ENCODE measurements at places on chromosomes 7 and 10.

DNA sequence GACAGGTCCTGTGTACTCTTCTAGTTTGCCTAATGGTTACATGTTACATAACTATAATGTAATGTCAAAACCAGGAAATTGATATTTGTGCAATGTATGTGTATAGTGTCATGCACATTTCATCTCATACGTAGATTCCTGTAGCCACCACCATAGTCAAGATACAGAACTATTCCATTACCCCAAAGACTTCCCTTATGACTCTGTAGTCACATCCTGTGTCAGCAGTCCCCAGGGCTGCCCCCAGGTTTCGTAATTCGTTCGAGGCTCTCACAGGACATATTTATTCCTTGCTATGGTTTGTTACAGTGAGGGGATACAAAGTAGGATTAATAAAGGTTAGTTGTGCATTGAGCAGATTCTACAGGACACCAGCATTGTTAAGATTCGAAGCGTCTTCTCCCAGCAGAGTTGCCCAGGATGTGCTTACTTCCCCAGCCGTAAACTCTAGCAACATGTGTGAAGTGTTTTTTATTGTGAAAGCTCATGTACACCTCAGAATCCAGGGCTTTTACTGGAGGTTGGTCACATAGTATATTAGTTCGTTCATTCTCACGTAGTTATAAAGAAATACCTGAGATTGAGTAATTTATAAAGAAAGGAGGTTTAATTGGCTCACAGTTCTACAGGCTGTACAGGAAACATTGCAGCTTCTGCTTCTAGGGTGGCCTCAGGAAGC lies 18.6 kb downstream of the RABGEF1 start:
- DNase-seq = no peak

DNA sequence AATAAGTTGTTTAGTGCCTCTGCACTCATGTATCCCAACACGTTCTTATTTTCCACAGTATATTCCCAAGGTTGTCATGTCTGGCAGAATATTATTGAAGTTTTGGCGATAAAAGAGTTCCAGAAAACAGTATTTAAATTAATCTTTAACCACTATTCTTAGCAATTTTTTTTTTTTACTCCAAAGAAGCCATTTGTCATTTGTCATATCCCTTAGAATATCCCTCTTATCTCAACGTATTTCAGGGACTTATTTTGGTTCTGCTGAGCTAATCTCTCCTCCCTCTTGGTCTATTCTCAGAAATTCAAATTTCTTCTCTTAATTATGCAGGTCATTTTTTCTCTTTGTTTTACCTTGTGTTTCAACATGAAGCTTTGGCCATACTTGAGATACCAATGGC lies 643.4 kb downstream of the ANKRD7 start:
- no peak for DNase-seq

GRCh38 chr10:15719899-15720634 lies at the start of gene ITGA8:
Gene ITGA8, minus strand, starts transcription at chr10:15719922. Its CDS starts 151 bp downstream, at chr10:15719771.
- DNase-seq = no peak

DNA sequence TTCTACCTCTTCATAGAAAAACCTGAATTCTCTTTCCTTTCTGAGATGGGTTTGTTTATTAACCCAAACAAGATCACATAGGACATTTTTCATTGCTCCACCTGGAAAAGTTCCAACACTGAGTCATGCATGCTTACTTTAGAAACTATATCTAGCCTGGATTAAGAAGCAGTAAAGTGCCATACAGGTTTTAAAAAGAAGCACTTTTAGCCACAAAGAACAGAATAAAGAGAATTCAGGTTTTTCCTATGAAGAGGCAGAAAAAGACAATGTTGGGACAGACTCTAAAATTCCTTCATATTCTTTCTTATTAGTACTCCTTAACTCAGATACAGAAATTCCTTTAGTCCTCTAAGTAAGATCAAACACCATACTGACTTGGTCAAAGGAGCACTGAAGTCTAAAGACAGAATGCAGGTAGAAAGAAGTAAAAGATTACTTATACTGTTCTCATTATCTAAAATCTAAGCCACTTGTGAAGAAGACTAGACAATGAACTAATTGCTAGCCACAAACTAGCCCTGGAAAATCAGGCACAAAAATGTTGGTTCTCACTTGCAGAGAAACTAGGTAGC lies 241.3 kb downstream of the ANK3 start:
- no peak for DNase-seq

DNA sequence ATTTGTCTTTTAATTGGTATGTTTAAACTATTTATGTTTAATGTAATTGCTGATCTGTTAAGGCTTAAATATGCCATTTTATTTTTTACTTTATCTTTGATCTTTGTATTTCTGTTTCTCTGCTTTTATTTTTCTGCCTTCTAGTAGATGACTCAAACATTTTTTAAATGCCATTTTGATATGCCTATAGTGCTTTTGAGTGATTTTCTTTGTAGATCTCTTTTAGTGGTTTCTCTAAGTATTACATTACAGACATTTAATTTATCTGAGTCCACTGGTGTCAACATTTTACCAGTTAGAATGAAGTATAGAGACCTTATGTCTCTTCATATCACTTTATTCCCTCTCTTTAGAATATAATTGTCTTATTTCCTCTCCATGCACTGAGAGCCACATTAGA lies 32.7 kb downstream of the IL6 start:
- no peak for DNase-seq

DNA sequence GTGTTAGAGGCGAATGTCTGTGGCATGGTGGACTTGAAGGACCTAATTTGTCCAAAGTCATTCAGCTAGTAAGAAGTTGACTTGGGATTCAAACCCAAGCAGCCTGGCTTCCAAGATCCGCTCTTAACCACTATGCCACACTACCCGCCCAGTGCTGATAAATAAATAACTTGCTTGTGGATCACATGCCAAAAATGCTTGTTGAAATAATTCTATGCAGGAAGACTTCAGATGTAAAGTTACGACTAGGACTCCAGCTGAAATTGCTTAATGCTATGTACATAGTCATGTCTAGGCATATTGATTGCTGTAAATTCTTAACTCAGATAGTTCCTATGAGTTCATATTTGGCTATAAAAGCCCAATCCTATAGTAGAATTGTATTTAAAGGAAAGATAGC lies 76.0 kb downstream of the PLXDC2 start:
- DNase-seq = no peak

GRCh38 chr7:41702635-41703371 lies at the start of gene INHBA:
Gene INHBA, minus strand, starts transcription at chr7:41703090. Its CDS starts 2,716 bp downstream, at chr7:41700374.
- no peak for DNase-seq

DNA sequence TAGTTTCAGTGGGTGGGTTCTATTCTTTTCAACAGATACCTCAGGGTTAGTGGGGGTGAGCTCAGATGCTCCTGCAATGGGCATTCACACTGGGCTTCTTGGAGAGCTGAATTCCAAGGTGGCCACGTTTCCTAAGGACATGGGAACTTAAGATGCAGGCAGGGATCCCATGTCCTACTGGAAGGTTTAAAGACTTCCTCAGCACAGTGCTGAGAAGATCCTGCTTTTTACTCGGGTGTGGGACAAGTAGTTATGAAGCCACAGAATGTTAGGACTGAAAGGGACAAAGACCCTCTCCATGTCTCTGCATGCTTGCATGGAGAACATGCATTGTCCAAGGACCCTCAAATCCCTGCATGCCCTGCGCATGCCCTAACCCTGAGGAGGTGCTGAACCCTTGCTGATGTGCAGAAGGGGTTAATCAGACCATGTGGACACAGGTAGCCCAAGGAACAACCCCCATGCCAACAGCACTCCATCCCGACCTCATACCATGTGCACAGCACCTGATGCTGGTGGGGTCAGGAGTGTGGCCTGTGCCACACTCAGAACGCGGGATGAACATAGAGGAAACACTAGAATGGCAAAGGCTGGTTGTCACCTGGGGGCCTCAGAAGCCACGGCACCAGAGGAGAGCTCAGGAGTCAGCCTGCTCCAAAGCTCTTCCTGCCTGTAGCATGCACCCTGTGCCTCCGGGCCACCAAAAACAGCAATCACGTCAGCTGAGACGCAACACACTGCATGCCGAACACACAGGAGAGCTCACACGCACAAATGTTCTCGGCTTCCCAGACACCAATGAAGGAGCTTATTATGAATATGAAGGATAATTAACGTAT lies 15.2 kb downstream of the IL2RA start:
- no peak for DNase-seq

DNA sequence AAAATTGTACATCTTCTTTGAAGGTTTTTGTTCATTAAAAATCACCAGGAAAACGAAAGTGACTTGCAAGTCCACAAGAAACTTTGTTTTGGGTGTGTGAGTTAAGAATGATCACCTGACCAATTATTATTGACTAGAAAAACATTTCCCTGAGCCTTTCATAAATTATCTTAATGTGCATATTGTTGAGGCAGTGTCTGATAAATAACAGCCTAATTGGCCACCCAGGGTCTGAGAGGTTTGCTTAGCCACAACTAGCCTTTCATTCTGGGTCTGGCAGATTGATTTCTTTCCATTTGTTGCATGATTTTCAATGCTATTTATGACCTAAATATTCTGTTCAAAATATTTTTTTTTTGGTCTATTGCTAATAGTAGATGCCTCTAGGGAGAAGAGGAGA lies 152.8 kb downstream of the AUTS2 start:
- no peak for DNase-seq

- DNase-seq = no peak
Observed at GRCh38 chr7:27661811-27662489, 733 bp downstream of the HIBADH start.

GRCh38 chr7:43700646-43701499 lies 28.4 kb downstream of the COA1 start:
- DNase-seq = no peak

DNA sequence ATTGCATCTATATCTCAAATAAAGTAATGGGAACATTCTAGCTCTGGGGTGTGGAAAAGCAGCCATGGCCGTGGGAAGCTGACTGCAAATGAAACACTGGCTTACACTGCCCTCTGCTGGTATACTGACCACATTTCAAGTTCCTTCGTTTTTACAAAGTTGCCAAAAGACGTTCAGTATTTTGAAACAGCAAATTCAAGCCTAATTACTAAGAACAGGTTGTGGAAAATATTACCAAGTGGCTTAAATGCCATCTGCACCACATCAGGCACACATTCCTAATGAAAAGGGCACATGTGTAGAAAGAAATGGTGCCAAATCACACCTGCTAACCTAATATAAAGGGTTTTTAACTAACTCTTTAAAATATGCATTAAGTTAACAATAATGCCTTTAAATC lies 83.9 kb downstream of the JAZF1 start:
- DNase-seq = no peak

DNA sequence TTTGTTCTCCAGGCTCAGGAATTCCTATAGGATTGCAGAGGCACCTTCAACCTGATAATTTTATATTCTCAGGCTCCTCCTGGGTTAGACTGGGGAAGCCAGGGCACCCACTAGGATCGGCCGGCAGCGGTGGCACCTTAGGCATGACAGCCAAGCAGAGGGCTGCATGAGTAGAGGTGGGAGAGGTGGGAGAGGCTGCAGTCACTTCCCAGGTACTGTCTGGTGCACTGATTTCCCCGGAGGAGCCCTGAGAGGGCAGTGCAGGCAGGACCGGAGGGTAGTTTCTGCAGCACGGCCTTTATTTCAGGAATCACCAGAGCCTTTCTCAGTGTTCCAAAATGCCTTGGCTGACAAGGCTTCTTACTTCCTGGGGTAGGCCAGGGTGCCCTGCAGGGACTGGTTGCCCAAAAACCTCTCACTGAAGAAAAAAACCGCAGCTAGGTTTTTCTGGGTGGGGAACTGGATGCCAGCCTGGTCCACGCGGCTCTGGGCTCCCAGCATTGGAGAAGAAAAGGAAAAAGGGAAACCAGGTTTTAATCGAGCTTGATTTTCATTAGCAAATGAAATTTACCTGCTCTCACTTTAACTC lies 3.6 kb upstream of the HOXA13 start:
- DNase-seq = no peak

DNA sequence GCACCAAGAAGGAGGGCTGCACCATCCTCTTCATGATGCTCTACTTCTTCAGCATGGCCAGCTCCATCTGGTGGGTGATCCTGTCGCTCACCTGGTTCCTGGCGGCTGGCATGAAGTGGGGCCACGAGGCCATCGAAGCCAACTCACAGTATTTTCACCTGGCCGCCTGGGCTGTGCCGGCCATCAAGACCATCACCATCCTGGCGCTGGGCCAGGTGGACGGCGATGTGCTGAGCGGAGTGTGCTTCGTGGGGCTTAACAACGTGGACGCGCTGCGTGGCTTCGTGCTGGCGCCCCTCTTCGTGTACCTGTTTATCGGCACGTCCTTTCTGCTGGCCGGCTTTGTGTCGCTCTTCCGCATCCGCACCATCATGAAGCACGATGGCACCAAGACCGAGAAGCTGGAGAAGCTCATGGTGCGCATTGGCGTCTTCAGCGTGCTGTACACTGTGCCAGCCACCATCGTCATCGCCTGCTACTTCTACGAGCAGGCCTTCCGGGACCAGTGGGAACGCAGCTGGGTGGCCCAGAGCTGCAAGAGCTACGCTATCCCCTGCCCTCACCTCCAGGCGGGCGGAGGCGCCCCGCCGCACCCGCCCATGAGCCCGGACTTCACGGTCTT lies 1.9 kb downstream of the FZD1 start:
- no peak for DNase-seq

DNA sequence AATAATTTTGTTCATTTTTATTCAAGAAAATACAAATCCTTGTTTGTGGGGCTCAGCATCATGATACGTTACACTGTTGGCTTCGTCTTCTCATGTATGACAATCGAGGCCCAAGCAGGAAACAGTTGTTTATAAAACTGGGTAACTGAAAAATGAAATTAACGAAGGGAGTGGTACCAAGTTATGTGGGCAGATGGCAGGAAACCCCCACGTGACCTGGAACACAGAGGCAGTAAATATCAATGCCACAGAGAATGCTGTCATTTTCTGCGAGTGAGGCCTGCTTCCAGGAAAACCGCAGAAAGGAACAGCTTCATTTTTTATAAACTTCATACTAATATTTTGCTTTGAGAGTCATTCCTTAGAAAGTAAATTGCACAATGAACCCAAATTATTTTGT lies 201.0 kb upstream of the ADARB2 start:
- no peak for DNase-seq
